Stimulated activated CD8-positive, alpha-beta memory T cell treated with anti-CD3 and anti-CD28 coated beads, Interleukin-2, amount 100 ng/mL, for 1 hour (primary cell): ENCODE measurements at places on chromosomes 1 and 21.

DNA sequence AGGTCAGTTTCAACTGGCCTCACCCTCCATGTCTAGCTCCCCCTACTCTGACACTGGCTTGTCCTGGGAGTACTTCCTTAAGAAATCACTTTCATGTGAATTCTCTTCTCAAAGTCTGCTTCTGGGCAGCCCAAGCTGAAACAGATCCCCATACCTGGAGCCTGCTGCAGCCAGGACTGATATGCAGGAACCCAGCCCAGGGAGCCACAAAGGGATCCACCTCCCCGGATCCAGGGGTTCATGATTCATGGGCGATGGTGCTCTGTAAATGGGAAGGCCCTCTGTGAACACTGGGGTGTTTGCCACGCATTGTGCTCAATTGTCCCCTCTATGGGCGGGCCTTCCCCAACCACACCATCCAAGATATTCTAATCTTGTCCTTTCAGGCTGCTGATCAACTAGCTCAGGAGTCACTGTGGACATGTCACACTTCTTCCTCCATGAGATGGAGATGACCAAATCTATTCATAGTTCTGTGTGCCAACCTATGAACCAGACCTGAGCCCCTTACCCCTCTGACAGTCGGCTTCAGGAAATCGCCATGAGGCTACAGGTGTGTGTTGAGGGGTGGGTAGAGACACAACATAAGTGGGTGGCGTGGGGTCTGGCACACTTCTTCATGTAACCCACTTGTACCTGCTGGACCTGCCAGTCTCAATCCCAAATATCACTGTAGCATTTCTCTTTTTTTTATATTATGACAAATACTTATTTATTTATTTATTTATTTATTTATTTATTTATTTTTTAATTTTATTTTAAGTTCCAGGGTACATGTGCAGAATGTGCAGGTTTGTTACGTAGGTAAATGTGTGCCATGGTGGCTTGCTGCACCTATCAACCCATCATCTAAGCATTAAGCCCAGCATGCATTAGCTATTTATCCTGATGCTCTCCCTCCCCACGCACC is 41.8 kb downstream of the RUNX3 start:
- DNase-seq, result no peak

GRCh38 chr1:110205591-110206155 is 4.4 kb upstream of the KCNC4 start:
- no peak for DNase-seq

- no peak for DNase-seq
These were observed 47.9 kb upstream of the CNN3 start for GRCh38 chr1:94974824-94975223.

DNA sequence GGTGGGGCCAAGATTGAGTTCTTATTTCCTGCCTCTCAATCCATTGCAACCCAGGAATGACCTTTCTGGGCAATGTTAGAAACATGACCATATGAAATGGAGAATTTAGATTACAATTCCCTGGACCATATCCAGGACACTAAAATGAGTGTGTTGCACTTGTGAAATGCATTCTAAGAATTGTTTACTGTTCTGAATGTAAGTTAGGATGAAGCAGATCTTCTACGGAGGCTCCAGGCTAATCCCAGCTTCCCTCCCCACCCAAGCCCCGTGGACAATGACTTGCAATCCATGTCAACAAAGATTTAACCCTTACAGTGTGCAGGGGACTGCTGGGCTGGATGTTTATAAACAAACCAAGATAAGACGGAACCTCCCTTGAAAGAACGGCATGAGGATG is 31.7 kb upstream of the HAO2 start:
- no peak for DNase-seq

DNA sequence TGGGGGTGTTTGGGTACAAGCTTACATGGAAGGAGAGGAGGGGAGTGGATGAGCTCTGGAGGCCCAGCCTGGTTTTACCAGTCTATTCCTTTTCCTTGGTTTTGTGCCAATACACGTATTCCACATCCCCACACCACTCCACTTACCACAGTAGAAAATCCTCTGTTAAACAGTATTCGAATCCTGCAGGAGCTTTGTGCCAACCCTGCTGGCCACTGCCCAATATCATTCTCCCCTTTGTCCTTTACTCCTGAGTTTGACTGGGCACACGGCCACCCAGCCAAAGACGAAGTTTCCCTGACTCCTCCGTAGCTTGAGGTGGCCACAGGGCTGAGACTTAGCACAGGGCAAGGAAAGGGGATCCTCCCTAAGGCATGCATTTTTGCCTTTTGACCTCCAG is 61.6 kb downstream of the TMCO4 start:
- DNase-seq, result no peak

GRCh38 chr1:179923029-179923428 is 31.6 kb upstream of the CEP350 start:
- DNase-seq, result no peak

GRCh38 chr1:177571076-177571475 is 398.8 kb downstream of the SEC16B start:
- no peak for DNase-seq

GRCh38 chr1:244989813-244990212 is 125.5 kb upstream of the HNRNPU start:
- DNase-seq, result no peak
